ENCODE measurements at places on chromosomes 12 and 14. TPM values are rescaled to one million over a fixed set of nuclear protein-coding genes. Genes with fewer than 3 reads are reported as not detected.

DNA sequence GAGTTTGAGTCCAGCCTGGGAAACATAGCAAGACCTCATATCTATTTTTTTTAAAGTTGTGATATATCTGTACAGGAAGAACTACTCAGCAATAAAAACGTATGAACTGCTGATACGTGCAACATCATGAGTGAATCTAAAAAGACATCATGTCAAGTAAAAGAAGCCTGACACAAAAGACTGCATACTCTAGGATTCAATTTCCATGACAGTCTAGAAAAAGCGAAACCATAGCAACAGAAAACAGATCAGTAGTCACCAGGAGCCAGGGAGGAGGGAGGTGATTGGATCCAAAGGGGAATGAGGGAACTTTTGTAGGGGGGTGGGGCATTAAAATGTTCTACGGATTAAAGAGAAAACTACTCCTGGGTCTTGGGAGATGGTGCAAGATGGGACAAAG, 8.7 kb upstream of the RGS6 start:
- H3K27me3 ChIP-seq: peaks cover 36% of the 10 kb centered on the region
- H3K4me3 ChIP-seq: no peak overlapping the region
- no peak for DNase-seq
- no peaks in the 10 kb centered on the region for H3K36me3 ChIP-seq

DNA sequence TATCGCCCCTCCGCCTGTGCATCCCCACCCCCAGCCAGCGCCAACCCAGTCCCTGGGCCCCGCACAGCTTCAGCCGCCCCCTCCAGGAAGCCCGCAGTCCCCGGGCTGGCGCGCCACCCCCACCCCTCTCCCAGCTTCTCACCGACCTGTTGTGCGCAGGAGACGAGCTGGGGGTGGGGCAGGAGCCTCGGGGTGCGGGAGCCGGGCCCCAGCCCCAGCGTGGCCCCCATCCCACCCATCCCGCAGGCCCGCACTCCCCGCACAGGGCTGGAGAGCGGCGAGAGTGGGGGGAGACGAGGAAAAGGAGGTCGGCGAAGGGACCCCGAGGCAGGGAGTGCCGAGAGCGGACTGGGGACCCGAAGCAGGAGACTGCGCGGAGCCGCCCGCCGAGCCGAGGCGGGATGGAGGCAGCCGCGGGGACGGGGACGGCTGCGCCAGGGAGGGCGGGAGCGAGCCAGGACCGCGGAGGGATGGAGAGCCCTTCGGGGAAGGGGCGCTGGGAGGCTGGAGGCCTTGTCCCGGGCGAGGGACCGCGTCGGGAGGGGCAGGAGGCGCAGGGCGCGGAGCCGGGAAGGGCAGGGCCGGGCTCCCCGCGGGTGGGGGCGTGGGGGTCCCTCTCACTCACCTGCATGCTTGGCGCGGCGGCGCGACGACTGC, 498 bp downstream of the PIANP start:
- H3K4me3 ChIP-seq: peak overlapping the region; percentile 66
- H3K36me3 ChIP-seq: no peaks in the 10 kb centered on the region
- no peak for DNase-seq

- no peaks in the 10 kb centered on the region for H3K4me1 ChIP-seq
- DNase-seq: no peak
- H3K4me3 ChIP-seq: no peak overlapping the region
- no peaks in the 10 kb centered on the region for H3K27me3 ChIP-seq
- H3K27ac ChIP-seq: no peak overlapping the region
- peaks cover 25% of the 10 kb centered on the region for H3K36me3 ChIP-seq
These were observed 13.2 kb upstream of the TIGAR start for GRCh38 chr12:4307593-4308333.

DNA sequence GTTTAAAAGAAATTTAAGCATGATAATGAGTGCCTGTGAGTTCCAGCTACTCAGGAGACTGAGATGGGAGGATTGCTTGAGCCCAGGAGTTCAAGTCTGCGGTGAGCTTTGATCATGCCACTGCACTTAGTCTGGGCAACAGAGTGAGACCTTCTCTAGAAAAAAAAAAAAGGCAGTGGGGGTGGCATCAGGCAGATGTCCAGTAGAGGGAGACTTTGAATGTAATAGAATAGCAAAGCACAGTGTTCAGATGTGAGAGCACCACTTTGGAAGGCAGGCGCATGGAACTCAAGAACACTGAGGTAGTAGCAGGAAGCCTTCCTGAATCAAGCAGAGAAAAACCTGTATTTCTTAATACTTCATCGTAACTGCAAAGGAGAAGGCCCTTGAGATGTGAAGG, 394.5 kb upstream of the GARIN6 start:
- no peak overlapping the region for H3K4me3 ChIP-seq
- DNase-seq: no peak
- no peaks in the 10 kb centered on the region for H3K36me3 ChIP-seq
- no peaks in the 10 kb centered on the region for H3K4me1 ChIP-seq

Gene POTEG
- not detected for polyA plus RNA-seq

GRCh38 chr12:66735275-66735674, 56.4 kb upstream of the GRIP1 start:
- peaks cover 39% of the 10 kb centered on the region for H3K27me3 ChIP-seq
- H3K27ac ChIP-seq: no peak overlapping the region
- no peak for DNase-seq
- H3K4me3 ChIP-seq: no peak overlapping the region
- no peaks in the 10 kb centered on the region for H3K4me1 ChIP-seq

Gene HSPA2
- not detected for polyA plus RNA-seq

DNA sequence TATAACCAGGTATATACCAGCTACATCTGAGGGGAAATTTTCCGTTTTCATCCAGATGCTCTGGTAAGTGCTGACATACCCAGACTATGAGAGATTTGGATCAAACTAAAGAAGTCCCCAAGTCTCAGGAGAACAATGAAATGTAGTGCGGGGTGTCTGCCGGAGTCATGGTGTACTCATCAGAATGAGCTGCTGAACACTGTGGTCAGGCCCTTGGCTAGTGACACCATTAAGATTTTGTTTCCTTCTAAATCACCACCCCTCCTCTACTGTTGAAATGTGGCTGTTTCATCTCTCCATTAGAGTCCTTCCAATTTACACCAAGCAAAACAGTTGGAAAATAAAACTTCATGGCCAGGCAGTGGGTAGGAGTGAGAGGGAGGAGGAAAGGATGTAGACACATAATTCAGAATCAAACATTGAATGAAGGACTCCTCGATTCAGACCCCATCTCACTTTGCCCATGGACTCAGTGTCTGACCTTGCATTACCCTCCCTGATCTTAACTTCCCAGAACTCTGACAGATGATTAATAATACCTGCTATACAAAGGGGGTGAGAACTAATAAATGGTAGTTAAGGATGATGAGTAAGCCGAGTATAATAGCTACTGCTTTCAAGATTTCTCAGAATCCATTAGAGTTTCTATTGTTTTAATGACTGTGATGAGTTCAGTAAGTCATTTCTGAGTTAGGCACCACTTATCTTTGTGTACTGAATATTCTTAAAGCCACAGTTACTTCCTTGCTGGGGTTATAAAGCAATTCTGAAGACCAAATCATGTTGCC, 127.4 kb downstream of the CRADD start:
- H3K27me3 ChIP-seq: no peaks in the 10 kb centered on the region
- H3K4me1 ChIP-seq: peaks cover 9% of the 10 kb centered on the region
- no peak overlapping the region for H3K4me3 ChIP-seq
- H3K36me3 ChIP-seq: peaks cover 8% of the 10 kb centered on the region

Gene KERA
- not detected for polyA plus RNA-seq

DNA sequence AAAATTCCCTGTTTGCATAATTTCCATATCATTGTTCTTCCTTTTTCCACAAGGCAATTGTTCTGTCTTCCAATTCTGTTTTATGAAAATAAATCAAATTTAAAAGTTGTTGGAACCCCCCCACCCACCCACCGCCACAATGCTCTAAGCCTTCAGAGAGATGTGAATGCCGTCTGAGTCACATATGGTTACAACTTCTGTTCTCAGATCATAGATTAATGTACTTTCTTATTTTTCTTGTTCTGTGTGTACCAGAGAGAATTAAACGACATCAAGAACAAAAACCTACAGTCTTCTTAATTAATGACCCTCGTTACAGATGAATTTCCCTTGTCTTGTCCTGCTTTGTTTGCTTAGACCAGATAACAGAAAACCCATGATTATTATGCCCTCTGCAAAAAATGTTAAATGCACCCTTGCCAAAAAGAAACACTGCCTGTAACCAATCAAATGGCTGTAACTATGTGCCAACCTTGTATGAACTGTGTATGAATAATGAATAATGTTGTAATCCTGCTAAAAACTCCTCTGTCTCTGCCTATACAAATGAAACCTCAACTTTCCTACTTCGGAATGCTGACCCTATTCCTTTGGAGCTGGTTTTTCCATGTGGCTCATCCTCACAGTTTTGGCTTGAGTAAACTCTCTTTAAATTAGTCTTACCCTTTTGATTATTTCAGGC, 14.0 kb downstream of the OR6S1 start:
- no peak overlapping the region for H3K27ac ChIP-seq
- no peaks in the 10 kb centered on the region for H3K36me3 ChIP-seq
- H3K27me3 ChIP-seq: peaks cover 50% of the 10 kb centered on the region
- no peak overlapping the region for H3K4me3 ChIP-seq
- DNase-seq: no peak
- H3K4me1 ChIP-seq: peaks cover 63% of the 10 kb centered on the region

- no peaks in the 10 kb centered on the region for H3K4me1 ChIP-seq
- H3K27ac ChIP-seq: no peak overlapping the region
- no peaks in the 10 kb centered on the region for H3K36me3 ChIP-seq
- no peak overlapping the region for H3K4me3 ChIP-seq
These were observed 354.3 kb upstream of the SFSWAP start for GRCh38 chr12:131356485-131357184.

- H3K4me3 ChIP-seq: peak overlapping the region; percentile 7
- peaks cover 93% of the 10 kb centered on the region for H3K4me1 ChIP-seq
- no peak for DNase-seq
- peak overlapping the region; percentile 89 for H3K27ac ChIP-seq
These were observed 42.7 kb downstream of the SUSD6 start for GRCh38 chr14:69654116-69654515.

- no peak overlapping the region for H3K27ac ChIP-seq
- H3K36me3 ChIP-seq: peaks cover 29% of the 10 kb centered on the region
- H3K4me3 ChIP-seq: no peak overlapping the region
- H3K4me1 ChIP-seq: peaks cover 7% of the 10 kb centered on the region
- no peak for DNase-seq
These were observed 82.8 kb downstream of the BORCS5 start for GRCh38 chr12:12439636-12440035.

All from naive B cell (primary cell).